ENCODE measurements at places on chromosomes 2 and 18. TPM values are rescaled to one million over a fixed set of nuclear protein-coding genes. Genes with fewer than 3 reads are reported as not detected.
A peak's percentile ranks its signal among the peaks of the same experiment; 100 is the strongest.

MAP3K19 gene
- total RNA-seq = not detected

ABCG8 gene
- not detected for total RNA-seq

AGFG1 gene
- 63.1 TPM for total RNA-seq

DSC2 gene
- not detected for total RNA-seq

SCYGR4 gene
- not detected for total RNA-seq

DNA sequence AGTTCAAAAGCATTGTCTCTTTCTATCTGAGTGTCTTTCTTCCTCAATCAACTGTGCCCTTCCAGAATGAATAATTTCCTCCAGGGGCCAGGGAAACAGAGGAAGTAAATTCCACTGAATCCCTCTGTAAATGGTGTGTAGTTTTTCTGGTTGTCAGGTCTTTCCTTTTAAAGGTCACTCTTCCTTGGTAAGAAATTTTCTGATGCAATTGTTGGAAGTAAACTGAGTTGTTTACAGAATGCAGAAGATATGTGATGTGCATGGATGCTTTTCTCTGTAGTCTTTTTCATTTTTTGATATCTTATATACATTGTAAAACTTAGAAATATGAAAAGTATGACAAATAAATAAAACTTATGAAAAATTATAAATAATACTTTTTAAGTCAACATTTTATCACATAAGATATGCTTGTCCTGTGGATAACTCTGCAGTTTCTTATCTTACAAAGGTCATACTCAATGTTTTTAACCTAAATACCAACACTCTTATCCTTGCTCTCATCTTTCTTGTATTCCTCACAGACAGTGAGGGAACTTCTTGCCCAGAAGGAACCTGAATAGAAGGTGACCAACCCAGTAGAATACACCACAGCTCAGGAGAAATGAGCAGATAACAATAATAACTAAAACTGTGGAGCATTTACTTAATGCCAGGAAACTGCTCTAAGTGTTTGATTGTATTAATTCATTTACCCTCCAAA is 234.5 kb downstream of the METTL4 start:
- no peak for DNase-seq

- DNase-seq = peak; percentile 83
Measured at GRCh38 chr18:42048158-42048557, 93.1 kb downstream of the PIK3C3 start.

DNA sequence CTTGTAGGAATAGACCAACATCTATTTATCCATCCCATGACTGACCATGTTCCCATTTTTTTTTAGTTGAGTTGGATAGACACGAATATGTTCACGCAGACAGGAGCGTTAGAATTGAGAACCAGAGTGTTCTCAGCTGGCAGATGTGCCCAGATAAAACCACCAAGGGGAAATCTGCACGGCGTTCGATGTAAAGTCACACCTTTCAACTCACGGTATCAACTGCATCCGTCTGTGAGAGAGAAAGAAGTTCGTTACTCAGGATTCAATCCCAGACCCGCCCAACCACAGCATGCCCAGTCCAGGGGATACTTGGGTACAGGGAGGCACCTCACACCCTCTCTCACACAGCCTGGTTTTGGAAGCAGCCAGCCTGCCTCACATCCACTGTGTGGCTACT is 26.1 kb downstream of the MAL start:
- DNase-seq = no peak

GRCh38 chr2:199662255-199662654 is 188.7 kb downstream of the FTCDNL1 start:
- DNase-seq = no peak

GRCh38 chr2:54461261-54461660 is 5.1 kb downstream of the SPTBN1 start:
- DNase-seq = peak; percentile 91

GRCh38 chr2:59779571-59779970 is 773.9 kb downstream of the BCL11A start:
- DNase-seq = no peak

DNA sequence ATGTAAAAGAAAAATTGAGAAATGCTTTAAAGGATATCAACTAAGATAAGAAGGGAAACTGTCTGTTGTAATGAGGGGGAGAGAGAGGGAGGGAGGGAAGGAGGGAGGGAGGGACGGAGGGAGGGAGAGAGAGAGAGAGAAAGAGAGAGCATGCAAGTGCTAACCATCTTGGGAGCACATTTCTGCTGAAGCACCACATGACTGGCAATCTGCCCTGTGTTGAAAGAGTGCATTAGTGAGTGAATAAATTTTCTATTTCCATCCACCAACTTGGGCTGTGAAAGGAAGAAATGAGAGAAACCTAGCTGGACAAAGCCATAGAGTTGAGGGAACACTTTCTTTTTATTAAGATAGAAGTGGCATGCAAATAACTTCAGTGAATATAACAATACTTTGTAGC is 110.7 kb downstream of the TMX3 start:
- peak; percentile 9 for DNase-seq

DNA sequence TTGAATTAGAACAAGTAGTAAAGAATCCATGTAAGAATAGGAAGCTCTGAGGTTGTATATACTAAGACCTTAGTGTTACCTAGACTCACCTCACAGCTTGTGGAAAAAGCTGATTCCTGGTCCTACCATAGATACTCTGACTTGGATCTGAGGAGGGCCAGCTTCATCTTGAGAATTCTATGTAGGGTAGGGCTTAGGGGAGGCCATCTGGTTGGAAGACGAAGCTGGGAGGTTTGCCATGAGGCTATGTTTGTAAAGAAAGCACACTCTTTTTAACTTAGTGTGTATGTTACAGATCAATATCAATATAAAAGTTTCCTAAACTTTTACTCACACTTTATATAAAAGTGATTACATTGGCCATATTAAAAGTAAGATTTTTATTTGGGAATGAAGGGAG is 77.1 kb upstream of the GALNT5 start:
- DNase-seq = no peak

DNA sequence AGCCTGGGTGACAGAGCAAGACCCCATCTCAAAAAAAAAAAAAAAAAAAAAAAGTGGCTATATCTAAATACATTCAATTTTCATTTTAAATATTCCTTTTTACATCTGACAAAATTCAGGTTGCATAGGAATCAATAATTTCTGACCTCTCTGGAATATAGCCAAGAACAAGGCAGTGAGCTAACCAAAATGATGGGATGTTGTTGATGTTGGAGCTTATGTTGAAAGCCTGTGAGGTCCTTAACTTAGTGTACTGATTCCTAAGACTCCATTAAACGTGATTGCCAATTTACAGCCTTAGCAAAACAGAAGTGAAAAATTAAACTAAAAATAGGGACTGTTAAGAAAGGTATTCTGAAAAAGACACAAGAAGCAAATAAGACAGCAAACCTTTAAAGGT is 109.6 kb downstream of the MEP1B start:
- DNase-seq = no peak

GRCh38 chr2:2889646-2890045 is 488.0 kb downstream of the EIPR1 start:
- DNase-seq = no peak

DNA sequence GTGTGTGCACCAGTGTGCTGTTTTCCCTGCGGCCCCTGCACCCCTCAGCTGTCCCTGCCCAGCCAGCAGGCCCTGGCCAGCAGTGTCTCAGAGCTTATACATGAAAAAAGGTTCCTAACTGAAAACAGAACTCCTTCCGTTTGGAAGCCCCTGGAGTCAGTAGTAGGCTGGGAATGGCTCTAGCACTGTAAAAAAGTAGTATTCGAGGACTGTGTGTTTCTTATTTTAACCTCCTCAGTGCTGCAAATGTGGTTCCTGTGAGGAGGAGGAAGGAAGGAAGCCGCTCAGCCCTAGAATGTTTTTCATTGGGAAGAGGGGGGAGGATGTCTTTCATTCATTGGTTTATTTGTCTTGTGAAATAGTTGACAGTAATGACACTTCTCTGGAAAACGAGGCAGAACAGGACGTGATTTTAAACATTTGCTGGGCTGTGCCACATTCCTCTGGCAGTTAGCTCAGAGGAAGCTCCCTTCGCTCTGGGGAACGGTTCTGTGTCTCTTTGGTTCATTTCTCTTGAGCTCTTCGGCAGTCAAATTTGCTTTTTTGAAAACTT is 103.5 kb downstream of the SPTBN1 start:
- DNase-seq = peak; percentile 89

DNA sequence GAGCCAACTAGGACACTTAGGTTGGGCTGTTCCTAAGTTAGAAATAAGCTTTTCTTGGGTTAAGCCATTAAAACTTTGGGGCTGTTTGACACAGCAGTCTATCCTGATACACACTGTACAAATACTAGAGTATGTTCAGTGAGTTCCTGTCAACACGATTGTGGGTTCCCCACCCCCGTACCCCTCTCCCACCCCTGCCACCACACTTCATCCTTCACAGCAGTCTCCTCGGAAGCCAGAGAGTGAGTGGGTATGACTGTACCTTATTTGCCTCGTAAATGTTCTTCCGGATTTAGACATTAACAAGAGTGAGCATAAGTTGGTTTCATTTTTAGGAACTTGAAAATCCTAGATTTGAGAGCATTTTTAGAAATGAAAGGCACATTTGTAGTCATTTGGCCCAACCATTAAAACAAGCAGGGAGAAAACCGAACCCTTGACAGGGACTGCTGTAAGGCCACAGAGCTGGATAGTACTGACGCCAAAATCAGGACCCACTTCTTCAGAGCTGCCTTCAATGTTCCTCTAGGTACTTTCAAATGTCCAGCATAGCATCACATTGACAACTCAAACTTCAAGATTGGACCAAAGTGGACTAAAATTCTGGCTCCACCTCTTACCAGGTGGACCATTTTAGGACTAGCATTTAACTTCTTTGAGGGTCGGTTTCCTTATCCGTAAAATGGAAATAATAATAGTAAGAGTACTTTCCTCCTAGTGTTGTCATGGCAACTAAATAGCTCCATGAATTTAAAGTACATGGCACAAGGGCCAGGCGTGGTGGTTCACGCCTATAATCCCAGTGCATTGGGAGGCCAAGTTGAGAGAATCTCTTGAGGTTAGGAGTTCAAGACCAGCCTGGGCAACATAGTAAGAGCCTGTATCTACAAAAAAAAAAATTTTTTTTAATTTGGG is 166.3 kb upstream of the SERTAD2 start:
- DNase-seq = no peak

- no peak for DNase-seq
Measured at GRCh38 chr2:42663828-42664227, 95.4 kb downstream of the MTA3 start.

- no peak for DNase-seq
Measured at GRCh38 chr2:98299211-98299905, 46.9 kb upstream of the CNGA3 start.

GRCh38 chr2:20514596-20515269 is 67.9 kb downstream of the RHOB start:
- DNase-seq = peak; percentile 89

- peak; percentile 41 for DNase-seq
Measured at GRCh38 chr18:3104190-3105054, 91.5 kb upstream of the LPIN2 start.

- peak; percentile 96 for DNase-seq
Measured at GRCh38 chr2:82837588-82838304, 1621.3 kb downstream of the SUCLG1 start.

DNA sequence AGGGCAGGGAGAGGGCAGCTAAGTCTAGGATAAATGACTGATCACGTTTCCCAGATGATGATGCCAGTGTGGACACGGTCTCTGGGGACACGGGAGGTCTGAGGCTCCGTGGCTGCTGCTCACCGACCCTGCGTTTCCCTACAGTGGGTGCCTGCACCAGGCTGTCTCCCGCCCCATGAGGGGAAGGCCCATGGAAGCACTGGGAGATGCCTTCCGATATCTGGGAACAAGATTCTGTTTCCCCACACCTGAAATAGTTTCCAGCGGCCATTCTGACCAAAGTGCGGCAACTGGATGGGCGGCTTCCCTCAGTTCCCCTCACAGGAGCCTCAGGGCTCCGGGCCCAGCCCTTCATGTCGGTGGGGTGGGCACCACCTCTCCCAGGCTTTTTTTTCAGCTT is 83.1 kb downstream of the EDAR start:
- DNase-seq = no peak

GRCh38 chr2:101843471-101843870 is 146.0 kb downstream of the MAP4K4 start:
- DNase-seq = peak; percentile 35

DNA sequence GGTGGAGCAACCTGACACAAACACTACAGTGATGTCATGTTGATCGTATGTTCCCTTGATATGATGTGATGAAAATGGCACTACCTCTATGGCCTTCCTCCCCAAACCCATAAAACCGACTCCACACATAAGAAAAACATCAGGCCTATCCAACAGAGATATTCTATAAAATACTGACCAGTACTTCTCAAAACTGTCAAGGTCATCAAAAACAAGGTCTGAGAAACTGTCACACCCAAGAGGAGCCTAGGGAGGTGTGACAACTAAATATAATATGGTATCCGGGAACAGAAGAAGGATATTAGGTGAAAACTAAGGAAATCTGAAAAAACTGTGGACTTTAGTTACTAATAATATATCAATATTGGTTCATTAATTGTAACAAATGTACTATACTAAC is 85.9 kb upstream of the FZD5 start:
- no peak for DNase-seq

DNA sequence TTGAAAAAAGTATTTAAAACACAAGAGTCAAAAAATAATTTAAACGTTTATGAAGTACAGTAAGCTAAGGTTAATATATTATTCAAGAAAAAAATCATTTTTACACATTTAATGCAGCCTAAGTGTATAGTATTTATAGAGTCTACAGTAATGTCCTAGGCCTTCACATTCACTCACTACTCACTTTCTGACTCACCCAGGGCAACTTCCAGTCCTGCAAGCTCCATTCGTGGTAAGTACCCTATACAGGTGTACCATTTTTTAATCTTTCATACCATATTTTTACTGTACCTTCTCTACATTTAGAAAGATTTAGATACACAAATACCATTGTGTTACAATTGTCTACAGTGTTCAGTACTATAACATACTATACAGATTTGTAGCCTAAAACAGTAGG is 20.9 kb upstream of the RPRD1A start:
- no peak for DNase-seq

DNA sequence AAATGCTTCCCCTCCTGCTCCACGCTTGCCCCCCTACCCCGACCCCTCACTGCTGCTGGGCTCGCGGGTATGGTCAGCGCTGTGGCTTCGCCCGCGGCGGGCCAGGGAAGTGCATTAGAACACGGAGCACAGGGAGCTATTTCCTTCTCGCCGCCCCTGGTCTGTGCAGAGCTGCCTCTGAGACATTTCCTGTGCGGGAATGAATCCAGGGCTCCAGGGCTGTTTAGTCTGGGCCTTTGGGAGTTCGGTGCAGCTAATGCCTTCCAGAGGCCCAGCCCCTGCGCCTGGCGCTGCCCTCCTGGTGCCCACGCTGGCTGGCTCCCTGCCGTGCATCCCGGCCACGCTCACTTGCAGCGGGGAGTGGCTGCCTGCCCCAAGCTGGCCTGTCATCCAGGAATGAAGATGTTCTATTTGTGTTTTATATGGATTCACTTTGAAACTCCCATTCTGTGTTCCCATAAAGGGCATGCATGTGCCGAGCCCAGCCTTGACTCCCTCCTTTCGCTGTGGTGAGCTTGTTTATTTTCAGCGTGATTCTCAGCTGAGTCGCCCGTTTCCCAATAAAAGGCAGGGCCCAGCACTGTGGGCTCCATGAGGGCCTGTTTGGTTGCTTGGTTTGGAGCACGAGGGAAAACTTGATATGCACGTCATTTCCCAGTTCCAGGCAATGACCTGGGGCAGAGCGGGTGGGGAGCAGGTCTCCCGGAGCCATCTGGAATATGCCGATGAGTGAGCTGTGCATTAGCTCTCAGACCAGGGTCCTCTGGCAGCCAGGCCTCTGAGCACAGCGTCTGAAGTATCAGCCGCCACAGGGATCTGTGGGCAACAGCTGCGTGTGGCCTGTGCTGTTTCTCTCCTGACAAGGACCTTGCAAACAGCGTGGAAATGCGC is 42.7 kb downstream of the SH3RF3 start:
- DNase-seq = peak; percentile 93

Measured in LHCN-M2 (cell line).